ENCODE measurements at places on chromosomes 3 and 15.

DNA sequence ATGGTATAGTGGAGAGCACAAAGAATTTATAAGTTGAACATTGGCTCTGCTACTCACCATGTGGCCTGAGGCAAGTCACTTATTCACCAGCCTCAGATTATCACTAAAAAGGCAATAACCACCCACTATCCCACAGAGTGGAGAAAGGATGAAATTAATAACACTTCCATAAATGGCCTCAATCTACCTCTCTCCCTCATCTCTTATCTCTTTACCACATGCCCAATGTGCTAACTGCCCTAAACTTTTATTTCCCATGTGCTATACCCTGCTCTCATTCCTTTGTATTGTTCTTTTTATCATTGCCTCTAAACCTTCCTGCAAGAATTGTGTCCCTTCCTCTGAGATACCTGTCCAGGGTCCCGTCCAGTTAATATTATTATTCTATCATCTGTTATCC is 26.0 kb downstream of the SLC12A6 start:
- no peak overlapping the region for H3K27ac ChIP-seq
- H3K4me1 ChIP-seq: no peaks in the 10 kb centered on the region
- DNase-seq: no peak
- no peak overlapping the region for H3K4me3 ChIP-seq
- no peaks in the 10 kb centered on the region for H3K36me3 ChIP-seq

GRCh38 chr3:154188437-154188836 is 67.2 kb downstream of the ARHGEF26 start:
- no peak overlapping the region for H3K27ac ChIP-seq
- no peak for DNase-seq
- peaks cover 4% of the 10 kb centered on the region for H3K4me1 ChIP-seq
- H3K4me3 ChIP-seq: no peak overlapping the region

DNA sequence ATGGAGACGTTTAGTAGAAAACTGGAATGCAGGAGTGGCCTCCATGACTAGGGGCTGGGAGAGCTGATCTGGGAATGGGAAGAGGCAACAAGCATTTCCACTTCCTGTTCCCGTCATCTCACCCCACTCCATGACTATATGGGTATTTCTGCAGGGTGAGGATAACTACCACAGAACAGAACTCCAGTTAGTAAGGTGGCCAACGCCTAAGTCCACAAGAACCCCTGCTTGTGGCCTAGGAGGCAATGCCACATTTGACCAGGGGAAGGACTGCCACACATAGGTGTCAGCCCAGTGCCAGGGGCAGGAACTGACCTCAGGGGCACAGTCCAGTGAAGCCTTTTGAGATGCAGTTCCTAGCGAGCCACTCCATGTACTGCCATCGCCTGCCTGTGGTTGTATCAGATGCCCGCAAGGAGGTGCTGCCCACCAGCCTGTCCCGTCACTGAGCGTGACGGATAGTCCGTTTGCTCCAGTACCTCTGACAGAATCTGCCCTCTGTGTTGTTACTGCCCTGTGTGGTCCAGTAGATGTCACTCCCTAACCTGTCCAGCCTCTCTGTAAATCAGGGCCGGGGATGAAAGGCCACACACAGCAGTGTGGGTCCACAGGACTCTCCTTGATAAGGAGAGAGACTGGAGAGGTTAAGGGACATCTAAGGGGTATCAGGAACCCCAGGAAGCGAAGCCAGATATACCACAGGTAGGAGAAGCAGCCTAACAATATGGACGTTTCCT is 3.5 kb upstream of the MTFMT start:
- peaks cover 6% of the 10 kb centered on the region for H3K27me3 ChIP-seq
- peak; percentile 83 for DNase-seq
- H3K27ac ChIP-seq: no peak overlapping the region

DNA sequence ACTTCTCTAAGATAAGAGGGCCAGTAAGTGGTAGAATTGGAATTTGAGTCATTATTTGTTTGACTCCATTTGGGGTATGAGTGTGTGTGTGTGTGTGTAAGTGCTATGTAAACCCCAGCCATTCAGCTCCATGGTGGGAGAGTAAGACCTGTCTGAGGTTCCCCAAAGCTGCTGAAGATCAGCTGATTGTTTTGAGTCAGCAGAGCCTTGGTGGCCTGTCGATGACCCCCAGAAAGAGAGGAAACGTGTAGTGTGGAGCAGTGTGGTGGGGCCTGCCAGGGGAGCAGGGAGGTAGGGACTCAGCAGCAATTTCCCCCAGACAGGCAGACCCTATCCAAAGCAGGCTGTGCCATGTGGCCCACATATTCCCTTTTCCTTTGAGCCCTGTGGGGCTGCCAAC is 5.3 kb downstream of the DVL3 start:
- DNase-seq: no peak
- no peaks in the 10 kb centered on the region for H3K27me3 ChIP-seq
- peaks cover 12% of the 10 kb centered on the region for H3K4me1 ChIP-seq
- H3K36me3 ChIP-seq: peaks cover 12% of the 10 kb centered on the region

DNA sequence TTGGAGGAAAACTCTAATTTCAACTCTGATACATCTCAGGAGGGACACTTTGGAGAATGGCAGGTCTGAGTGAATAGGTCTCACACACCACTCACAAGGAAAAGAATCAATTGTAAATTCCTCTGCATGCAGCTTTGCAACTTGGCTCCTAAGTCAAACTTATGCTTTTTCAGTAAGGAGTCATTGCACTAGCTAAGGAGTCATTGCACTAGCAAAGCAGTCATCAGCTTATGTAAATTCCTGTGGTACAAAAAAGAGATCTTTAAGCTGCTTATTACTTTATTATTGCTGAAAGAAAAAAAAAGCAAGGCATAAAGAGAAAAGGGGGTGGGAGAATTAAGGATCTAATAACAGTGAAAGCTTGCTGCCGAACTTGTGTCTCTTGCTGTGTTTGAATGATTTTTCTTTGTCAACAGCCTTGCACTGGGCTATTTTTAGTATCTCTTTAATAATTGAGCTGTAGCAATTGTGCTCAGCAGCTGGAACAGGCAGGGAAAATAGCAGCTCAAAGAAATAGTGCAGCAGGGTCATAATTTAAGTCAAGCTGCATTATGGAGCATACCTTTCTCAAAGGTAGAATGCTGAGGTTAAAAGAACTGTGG is 154.3 kb upstream of the ARPP21 start:
- H3K4me3 ChIP-seq: no peak overlapping the region
- DNase-seq: no peak
- no peak overlapping the region for H3K27ac ChIP-seq
- peaks cover 32% of the 10 kb centered on the region for H3K4me1 ChIP-seq

DNA sequence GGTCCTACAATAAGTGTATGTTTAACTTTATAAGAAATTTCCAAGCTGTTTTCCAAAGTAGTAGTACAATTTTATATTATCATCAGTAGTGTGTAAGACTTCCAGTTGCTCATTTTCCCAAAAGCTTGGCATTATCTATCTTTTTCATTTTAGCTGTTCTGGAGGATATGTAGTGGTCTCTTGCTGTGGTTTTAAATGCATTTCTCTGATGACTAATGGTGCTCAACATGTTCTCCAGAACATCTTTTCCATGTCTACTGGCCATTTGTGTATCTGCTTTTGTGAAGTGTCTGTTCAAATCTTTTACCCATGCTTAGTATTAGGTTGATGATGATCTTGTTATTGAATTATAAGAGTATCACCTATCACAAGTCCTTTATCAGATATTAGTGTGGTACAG is 13.3 kb downstream of the BCL2A1 start:
- H3K27me3 ChIP-seq: no peaks in the 10 kb centered on the region
- no peaks in the 10 kb centered on the region for H3K4me1 ChIP-seq
- H3K4me3 ChIP-seq: no peak overlapping the region
- DNase-seq: no peak

DNA sequence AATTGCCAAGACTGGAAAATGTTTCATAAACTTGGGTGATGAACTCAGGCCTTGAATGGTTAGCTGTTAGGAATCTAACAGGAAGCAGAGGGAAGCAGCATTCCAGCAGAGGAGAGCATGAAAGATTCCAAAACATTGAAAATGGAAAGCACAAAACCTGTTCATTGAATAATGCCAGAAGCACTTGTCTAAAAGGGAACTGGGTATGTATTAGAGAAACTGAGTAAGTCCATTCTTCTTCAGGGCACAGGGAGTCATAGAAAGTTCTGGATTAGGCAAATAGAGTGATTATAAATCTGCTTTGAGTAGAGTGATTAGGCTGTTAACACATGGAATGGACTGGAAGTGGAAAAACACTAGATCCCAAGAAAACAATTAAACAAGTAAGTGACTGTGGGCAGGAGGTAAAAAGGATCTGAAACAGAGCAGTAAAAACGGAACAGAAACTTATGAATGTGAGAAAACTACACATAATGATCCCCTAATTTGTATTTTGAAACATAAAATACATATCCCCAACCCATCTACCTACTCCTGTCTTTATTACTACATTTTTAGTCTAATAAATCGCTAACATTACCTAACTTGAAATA is 343.4 kb downstream of the TBC1D5 start:
- H3K27ac ChIP-seq: no peak overlapping the region
- H3K4me3 ChIP-seq: no peak overlapping the region
- no peaks in the 10 kb centered on the region for H3K27me3 ChIP-seq
- H3K4me1 ChIP-seq: no peaks in the 10 kb centered on the region
- no peak for DNase-seq

- H3K27ac ChIP-seq: no peak overlapping the region
- H3K4me1 ChIP-seq: no peaks in the 10 kb centered on the region
- H3K4me3 ChIP-seq: no peak overlapping the region
- H3K36me3 ChIP-seq: no peaks in the 10 kb centered on the region
- no peaks in the 10 kb centered on the region for H3K27me3 ChIP-seq
Measured at GRCh38 chr15:100101426-100102089, 240.2 kb downstream of the ADAMTS17 start.

GRCh38 chr15:51193526-51193925 is 98.8 kb upstream of the TNFAIP8L3 start:
- no peak for DNase-seq
- H3K27ac ChIP-seq: no peak overlapping the region
- H3K36me3 ChIP-seq: no peaks in the 10 kb centered on the region

DNA sequence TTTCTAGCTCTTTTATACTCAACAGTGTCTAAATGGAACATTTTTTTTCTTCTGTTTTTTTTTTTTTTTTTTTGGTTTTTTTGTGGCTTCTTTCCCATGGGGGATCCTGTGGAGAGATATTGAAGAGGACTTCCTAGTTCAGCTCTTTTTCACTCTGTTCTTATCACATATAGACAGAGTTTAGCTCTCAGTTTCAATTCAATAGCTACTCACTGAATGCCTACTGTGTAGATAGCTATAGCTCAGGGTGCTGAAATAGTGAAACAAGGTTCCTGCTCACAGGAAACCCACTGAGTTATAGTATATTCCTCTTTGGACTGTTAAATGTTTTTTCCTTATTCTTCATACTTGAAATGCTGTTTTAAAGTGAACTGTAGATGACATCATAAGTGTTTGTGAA is 918.8 kb downstream of the CADM2 start:
- H3K36me3 ChIP-seq: no peaks in the 10 kb centered on the region
- H3K27me3 ChIP-seq: no peaks in the 10 kb centered on the region
- no peak overlapping the region for H3K4me3 ChIP-seq
- peaks cover 5% of the 10 kb centered on the region for H3K4me1 ChIP-seq
- no peak for DNase-seq

DNA sequence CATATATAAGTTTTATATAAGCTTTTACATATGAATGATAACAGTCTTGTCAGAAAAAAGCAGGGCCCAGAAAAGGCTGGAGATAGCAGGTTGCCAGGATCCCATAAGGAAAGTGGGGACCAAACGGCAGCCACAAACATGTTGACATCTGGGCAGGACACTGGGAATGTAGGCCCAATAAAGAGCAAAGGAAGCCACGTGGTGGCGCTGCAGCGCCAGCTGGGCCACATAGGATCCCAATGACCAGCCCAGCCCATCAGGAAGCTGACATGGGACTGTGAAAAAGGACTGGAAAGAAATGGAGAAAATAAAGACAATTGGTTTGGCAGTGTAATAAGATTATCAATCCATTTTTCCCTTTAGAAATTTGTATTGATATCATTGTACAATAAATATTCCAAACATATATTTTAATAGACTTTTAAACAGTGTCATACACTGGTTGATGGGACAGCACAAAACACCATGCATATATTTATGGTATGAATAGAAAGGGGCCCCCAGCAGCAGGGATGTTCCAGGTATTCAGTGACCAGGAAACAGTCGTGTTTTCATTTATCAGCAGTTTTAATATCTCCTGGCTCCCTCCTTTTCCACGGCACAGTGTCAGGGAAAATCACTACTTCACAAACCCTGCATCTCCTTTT is 89.0 kb upstream of the STRIT1 start:
- DNase-seq: peak; percentile 89
- H3K27ac ChIP-seq: no peak overlapping the region
- no peaks in the 10 kb centered on the region for H3K36me3 ChIP-seq

GRCh38 chr3:185983495-185984141 is 45.8 kb upstream of the TRA2B start:
- H3K27ac ChIP-seq: no peak overlapping the region
- peak; percentile 82 for DNase-seq
- peaks cover 3% of the 10 kb centered on the region for H3K4me1 ChIP-seq
- H3K36me3 ChIP-seq: no peaks in the 10 kb centered on the region

DNA sequence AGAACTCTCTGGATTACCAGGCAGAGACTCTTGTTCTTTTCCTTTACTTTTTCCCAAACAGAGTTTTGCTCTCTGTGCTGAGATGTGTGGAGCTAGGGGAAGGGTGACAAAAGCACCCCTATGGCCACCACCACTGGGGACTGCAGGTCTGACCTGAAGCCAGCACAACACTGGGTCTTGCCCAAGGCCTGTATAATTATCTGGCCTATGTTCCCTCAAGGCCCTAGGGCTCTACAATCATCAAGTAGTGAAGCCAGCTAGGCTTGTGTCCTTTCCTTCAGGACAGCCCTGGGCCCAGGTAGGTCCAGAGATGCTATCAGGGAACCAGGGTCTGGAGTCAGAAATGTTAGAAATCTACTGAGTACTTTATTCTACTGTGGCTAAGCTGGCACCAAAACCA is 28.4 kb downstream of the MYO1E start:
- no peaks in the 10 kb centered on the region for H3K27me3 ChIP-seq
- no peak overlapping the region for H3K4me3 ChIP-seq
- peaks cover 7% of the 10 kb centered on the region for H3K36me3 ChIP-seq
- peaks cover 44% of the 10 kb centered on the region for H3K4me1 ChIP-seq
- no peak overlapping the region for H3K27ac ChIP-seq

DNA sequence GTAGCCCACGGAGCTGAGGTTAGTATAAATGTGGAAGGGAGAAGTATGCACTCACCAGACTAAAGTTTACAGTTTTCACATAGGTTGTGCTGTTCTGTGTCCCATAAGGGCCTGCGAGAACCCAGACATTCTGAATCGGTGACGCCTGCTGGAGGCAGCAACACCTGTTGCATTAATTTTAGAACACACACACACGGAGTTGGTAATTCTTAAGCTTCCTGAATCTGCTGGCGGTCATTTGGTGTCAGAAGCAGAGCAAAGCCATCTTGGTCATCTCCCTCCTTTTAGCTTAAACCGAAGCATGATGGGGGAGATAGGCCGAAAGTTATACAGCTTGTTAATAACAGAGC is 41.1 kb upstream of the AP3B2 start:
- no peaks in the 10 kb centered on the region for H3K27me3 ChIP-seq
- H3K27ac ChIP-seq: peak overlapping the region; percentile 88
- no peak for DNase-seq
- H3K36me3 ChIP-seq: peaks cover 22% of the 10 kb centered on the region
- H3K4me1 ChIP-seq: peaks cover 13% of the 10 kb centered on the region

Data from WTC11 (cell line).